ENCODE measurements at places on chromosomes 16 and 17. TPM values are rescaled to one million over a fixed set of nuclear protein-coding genes. Genes with fewer than 3 reads are reported as not detected.

DNA sequence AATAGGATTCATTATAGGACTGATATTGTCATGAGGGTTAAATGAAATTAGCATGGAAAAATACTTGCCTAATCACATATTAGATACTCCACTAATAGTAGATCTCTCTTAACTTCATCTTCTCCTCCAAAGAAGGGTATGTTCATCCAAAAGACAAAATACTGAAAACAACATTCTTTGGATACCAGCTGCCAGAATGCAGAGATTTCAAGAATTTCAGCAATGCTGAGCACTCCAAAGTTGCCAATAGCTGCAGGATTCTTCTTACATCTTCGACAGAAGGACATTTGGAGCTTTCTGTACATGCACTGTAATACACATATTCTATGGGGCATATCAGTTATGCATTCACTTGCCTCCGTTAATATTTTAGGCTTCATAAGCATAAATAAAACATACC, 436.5 kb downstream of the HAPSTR1 start:
- no peak for DNase-seq
- H3K27me3 ChIP-seq: no peaks in the 10 kb centered on the region
- no peaks in the 10 kb centered on the region for H3K4me1 ChIP-seq
- no peak overlapping the region for H3K4me3 ChIP-seq
- H3K36me3 ChIP-seq: no peaks in the 10 kb centered on the region

DNA sequence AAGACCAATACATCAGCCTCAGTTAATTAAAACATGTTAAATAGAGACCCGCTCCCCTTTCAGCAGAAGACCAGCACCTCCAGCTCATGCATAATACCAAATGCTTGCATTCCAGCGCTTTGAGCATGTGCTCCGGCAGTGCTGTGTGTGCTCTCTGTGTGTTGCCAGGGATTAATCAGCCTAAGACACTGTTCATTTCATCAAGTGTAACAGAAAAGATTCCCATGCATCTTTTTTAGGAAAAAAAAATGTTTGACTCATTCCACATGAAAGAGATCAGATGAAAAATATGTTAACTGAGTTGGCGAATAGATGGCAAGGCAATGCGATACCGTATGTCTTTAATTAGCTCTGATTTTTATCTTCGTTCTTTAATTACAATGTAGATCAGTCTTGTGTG, 187.6 kb downstream of the RPTOR start:
- no peak overlapping the region for H3K27ac ChIP-seq
- no peak for DNase-seq
- H3K4me3 ChIP-seq: no peak overlapping the region
- H3K36me3 ChIP-seq: no peaks in the 10 kb centered on the region
- no peaks in the 10 kb centered on the region for H3K27me3 ChIP-seq
- no peaks in the 10 kb centered on the region for H3K4me1 ChIP-seq

DNA sequence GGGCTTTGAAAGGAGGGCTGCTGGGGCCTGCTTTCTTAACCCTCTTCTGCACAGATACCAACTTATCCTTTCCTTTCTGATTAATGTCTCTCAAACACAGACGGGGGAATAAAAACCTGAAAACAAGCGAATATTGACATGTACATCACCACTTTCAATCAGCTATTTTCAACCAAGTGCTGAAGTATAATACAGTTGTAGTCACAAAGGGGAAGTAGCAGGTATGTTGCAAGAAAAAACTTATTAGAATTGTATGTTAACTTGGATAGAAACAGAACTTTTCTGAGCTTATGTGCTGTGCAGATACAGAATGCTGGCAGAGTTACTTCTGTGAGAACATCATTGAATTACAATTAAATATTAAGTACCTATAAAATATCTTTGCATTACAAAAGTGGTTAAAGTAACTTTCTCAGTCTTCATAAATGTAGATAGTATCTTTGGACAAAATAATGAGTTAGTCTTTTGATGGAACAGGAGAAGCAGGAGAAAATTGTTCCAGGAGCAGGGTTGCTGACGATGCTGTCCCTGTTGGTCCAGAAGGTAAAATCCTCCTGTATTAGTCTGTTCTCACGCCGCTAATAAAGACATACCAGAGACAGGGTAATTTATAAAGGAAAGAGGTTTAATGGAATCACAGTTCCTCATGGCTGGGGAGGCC, 59.5 kb downstream of the RPTOR start:
- H3K4me1 ChIP-seq: peaks cover 12% of the 10 kb centered on the region
- H3K27me3 ChIP-seq: no peaks in the 10 kb centered on the region
- H3K36me3 ChIP-seq: no peaks in the 10 kb centered on the region
- H3K27ac ChIP-seq: no peak overlapping the region

RAB11FIP4 gene
- 37.2 TPM for total RNA-seq

CD300LF gene
- total RNA-seq: not detected
